ENCODE measurements at places on chromosomes 5 and 9. TPM values are rescaled to one million over a fixed set of nuclear protein-coding genes. Genes with fewer than 3 reads are reported as not detected.

Gene CHSY3
- not detected for total RNA-seq

Gene TGFBI
- total RNA-seq, result not detected

Gene GFM2
- total RNA-seq, result 24.2 TPM

Gene CEP72
- 38.6 TPM for total RNA-seq

Gene DDX31
- total RNA-seq, result 12.6 TPM

Gene PCDHAC2
- not detected for total RNA-seq

Gene SPOCK1
- not detected for total RNA-seq

Gene KIF12
- total RNA-seq, result not detected

DNA sequence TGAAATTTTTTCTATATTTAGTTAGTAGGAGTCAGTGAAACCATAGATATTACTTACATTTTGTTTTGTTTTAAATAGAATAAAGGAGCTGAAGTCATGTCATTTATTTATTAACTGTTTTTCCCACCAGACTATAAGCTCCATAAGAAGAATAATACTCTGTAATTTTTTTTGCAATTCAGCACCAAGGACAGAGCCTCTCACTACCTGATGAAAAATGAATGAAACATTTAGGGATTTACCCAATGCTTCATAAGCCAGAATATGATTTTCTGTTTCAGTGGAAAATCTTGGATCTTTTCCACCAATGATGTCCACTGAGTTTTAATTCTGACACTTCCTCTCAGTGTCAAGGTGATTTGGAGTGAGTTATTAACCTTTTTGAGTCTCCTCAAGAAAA is 624.9 kb upstream of the GRAMD2B start:
- DNase-seq, result no peak
- no peaks in the 10 kb centered on the region for H3K36me3 ChIP-seq
- H3K27me3 ChIP-seq, result no peaks in the 10 kb centered on the region
- no peaks in the 10 kb centered on the region for H3K4me1 ChIP-seq
- H3K4me3 ChIP-seq, result no peak overlapping the region

- H3K4me3 ChIP-seq, result no peak overlapping the region
- peak overlapping the region; percentile 96 for H3K27ac ChIP-seq
- H3K4me1 ChIP-seq, result peaks cover 73% of the 10 kb centered on the region
- H3K36me3 ChIP-seq, result peaks cover 9% of the 10 kb centered on the region
- H3K27me3 ChIP-seq, result no peaks in the 10 kb centered on the region
Measured at GRCh38 chr5:139386050-139386438, 2.9 kb upstream of the SLC23A1 start.

- peaks cover 17% of the 10 kb centered on the region for H3K27me3 ChIP-seq
- no peak overlapping the region for H3K4me3 ChIP-seq
- DNase-seq, result no peak
- no peaks in the 10 kb centered on the region for H3K36me3 ChIP-seq
- H3K27ac ChIP-seq, result no peak overlapping the region
- H3K4me1 ChIP-seq, result peaks cover 30% of the 10 kb centered on the region
Measured at GRCh38 chr9:126743041-126743440, 61.8 kb upstream of the ZBTB43 start.

- no peaks in the 10 kb centered on the region for H3K27me3 ChIP-seq
- H3K36me3 ChIP-seq, result no peaks in the 10 kb centered on the region
- no peaks in the 10 kb centered on the region for H3K4me1 ChIP-seq
Measured at GRCh38 chr9:138115506-138115905, 237.9 kb downstream of the CACNA1B start.

- peaks cover 79% of the 10 kb centered on the region for H3K36me3 ChIP-seq
- H3K27ac ChIP-seq, result no peak overlapping the region
- no peaks in the 10 kb centered on the region for H3K27me3 ChIP-seq
- DNase-seq, result no peak
- H3K4me1 ChIP-seq, result peaks cover 31% of the 10 kb centered on the region
Measured at GRCh38 chr9:131438190-131438589, 44.3 kb downstream of the PRRC2B start.

DNA sequence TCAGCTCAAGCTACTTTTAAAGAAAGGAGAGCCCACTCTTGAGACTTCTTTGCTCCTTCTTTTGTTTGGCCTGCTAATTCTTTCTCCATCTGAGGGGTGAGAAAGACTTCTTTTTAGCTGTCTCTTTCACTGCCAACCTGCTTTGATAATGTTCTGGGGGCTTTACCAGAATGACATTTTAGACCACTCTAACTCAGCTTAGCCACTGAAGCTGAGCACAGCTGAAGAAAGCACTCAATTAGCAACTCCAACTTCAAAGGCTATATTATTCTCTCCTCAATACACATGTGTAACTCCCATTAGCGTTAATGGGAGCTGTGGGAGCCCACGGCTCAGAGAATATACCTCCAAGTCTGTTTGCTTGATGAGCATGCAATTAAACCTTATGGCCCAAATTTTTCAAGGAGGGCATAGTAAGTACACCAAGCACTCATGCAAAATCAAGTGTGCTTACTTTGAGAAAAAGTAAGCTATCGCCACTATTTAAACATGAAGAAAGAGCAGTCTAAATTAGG is 815.4 kb upstream of the DMAC1 start:
- H3K4me1 ChIP-seq, result no peaks in the 10 kb centered on the region
- no peak overlapping the region for H3K4me3 ChIP-seq
- no peak overlapping the region for H3K27ac ChIP-seq
- H3K27me3 ChIP-seq, result no peaks in the 10 kb centered on the region
- no peak for DNase-seq

DNA sequence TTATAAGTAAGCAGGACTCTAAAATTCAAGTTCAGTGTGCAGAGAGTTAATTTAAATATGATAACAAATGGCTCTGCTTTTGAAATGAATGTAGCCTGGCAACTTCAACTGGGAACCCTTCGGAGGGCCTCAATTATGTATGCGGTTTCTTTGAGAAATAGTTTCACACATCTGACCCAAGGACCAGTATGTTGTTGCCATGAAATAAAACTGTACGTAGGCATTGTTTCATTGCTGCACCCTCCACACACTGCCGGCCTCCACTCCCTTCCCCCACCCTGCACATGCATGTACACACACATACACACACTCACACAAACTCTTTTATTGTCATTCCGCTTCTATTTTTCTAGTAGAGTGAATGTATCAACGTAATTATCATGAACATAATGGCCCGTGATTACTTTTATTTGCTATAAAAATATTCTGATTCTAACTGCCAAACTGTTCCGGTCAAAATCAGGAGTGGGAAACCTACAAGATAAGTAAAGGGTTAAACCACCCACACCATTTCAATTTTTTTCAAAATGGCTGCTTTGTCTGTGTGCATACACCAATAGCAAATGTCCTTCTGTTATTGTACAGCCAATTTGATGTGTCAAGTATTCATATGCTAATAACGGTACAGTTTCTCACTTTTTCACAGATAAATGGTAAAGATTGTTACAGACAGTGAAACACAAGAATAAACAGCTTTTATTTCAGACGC is 215.5 kb upstream of the TMEM161B start:
- H3K36me3 ChIP-seq, result no peaks in the 10 kb centered on the region
- H3K4me3 ChIP-seq, result no peak overlapping the region
- H3K27me3 ChIP-seq, result peaks cover 14% of the 10 kb centered on the region
- H3K27ac ChIP-seq, result no peak overlapping the region

DNA sequence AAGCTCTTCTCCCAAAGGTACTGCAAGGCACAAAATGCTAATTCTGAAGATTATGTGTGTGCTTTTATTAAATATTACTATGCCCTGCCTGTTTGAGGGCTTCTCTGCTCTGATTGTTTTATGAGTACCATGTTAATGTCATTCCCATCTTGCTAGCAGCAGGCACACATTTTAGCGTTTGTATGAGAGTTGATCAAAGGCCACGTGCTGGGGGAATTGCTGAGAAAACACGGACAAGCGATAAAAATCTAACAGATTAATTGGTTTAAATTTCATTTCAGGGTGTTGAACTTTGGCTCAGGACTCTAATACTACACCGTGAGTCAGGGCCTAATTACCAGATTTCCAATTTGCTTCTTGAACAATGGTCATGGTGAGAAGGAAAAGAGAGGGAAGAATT is 298.4 kb downstream of the EBF1 start:
- DNase-seq, result no peak
- H3K27ac ChIP-seq, result no peak overlapping the region
- no peaks in the 10 kb centered on the region for H3K36me3 ChIP-seq

GRCh38 chr9:1721196-1721595 is 294.0 kb upstream of the SMARCA2 start:
- no peak for DNase-seq
- H3K36me3 ChIP-seq, result no peaks in the 10 kb centered on the region
- H3K4me1 ChIP-seq, result no peaks in the 10 kb centered on the region
- H3K27ac ChIP-seq, result no peak overlapping the region
- H3K4me3 ChIP-seq, result no peak overlapping the region

GRCh38 chr5:51383131-51384121 is at the start of gene ISL1:
ISL1 (plus strand) TSS chr5:51383448; CDS start chr5:51383672, 224 bp downstream.
- peaks cover 9% of the 10 kb centered on the region for H3K36me3 ChIP-seq
- DNase-seq, result no peak
- peak within 1 kb of the TSS; percentile 48 for H3K4me3 ChIP-seq
- peak within 1 kb of the TSS; percentile 43 for H3K27ac ChIP-seq
- peaks cover 87% of the 10 kb centered on the region for H3K27me3 ChIP-seq
- H3K4me1 ChIP-seq, result peaks cover 6% of the 10 kb centered on the region

DNA sequence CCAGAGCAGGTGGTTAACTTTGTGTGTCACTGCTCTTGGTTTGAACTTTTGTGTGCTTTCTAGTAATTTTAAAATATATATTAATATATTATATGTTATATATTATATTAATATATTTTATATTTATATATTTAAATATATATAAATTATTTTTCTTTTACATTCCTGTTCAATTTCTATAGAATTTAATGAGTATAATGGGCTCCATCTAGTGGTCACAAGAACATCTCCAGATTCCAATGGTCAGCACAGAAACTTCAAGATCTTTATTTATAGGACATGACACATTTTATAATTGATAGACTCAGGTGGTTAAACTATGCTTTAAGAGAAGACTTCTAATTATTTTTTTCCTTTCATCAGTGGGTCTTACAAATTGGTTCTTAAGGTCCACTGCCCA is 39.1 kb downstream of the COL23A1 start:
- H3K4me1 ChIP-seq, result no peaks in the 10 kb centered on the region
- H3K27ac ChIP-seq, result no peak overlapping the region
- no peak overlapping the region for H3K4me3 ChIP-seq
- H3K27me3 ChIP-seq, result peaks cover 2% of the 10 kb centered on the region

GRCh38 chr9:78397045-78397444 is 100.1 kb downstream of the PSAT1 start:
- H3K4me1 ChIP-seq, result no peaks in the 10 kb centered on the region
- DNase-seq, result no peak
- H3K36me3 ChIP-seq, result no peaks in the 10 kb centered on the region
- no peak overlapping the region for H3K4me3 ChIP-seq
- H3K27ac ChIP-seq, result no peak overlapping the region

DNA sequence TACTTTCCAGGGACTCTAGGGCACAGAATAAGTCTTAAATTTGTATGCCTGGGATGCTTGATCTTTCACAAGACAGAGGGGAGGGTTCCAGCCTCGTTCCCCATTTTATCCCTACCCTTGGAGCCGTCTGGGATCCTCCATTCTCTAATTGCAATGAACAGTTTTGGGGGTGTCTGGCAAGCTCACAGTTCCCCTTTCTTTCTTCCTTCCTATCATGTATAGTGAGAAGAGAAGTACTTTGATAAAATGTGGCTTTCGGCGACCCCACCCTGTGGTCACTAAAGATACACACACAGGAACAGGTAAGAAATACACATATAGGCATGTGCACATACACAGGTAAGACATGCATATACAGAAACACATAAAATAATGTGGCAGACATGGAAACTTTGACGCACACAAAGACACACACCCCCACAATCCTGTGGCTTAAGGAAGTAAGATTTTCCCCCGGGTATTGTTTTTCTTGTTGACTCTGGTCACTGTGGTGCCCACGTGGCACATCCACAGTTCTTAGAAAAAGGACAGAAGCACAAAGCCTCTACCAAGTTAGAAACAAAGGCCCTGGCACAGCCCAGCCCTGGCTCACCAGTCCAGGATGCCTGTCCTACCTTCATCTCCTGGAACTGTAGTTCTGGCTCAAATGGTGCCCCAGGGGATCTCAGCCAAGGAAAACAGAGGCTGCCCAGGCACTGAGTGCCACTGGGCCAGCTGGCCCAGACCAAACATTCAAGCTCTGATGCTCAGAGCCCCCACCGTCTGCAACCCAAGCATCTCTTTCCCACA is 6.3 kb upstream of the SMU1 start:
- no peaks in the 10 kb centered on the region for H3K36me3 ChIP-seq
- H3K4me3 ChIP-seq, result peak overlapping the region; percentile 32
- no peaks in the 10 kb centered on the region for H3K27me3 ChIP-seq

DNA sequence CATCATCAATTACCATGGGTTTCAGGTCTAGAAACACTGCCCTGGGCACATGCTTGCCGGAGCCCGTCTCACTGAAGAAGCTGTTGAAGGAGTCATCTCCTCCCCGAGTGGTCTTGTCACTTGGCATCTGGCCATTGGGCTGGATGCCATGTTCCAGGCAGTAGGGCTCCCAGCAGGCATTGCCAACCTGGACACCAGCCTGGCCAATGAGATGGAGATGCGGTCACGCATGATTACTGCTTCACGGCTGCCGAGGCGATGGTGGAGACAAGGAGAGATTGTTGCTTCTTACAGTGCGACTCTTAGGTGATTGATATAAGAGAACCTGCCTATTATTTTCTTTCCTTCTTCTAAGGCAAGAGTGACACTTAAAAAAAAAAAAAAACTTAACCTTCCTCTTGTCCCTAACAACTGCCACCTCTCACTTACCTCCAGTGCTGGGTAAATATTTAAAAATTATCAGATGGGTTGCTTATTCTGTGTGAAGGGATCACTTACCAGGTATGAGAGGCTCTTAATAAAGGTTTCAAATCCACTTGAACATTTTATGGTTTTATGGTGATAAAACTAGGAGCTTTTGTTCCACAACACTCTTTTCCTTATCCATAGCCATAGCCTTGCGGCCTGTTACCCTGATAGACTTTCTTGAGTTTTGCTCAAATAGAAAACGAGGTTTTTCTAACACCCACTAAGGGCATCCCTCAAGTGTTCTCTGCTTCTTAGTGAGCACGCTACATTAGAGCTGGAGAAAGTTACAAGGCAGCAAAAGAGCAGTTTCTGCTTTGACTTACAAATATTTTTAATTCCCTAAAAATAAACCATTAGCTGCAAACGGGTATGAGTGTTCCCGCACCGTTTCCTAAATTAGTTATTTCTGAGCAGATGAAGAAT is 41.2 kb downstream of the NIM1K start:
- no peak overlapping the region for H3K27ac ChIP-seq
- no peak for DNase-seq
- H3K36me3 ChIP-seq, result no peaks in the 10 kb centered on the region
- H3K4me3 ChIP-seq, result no peak overlapping the region

DNA sequence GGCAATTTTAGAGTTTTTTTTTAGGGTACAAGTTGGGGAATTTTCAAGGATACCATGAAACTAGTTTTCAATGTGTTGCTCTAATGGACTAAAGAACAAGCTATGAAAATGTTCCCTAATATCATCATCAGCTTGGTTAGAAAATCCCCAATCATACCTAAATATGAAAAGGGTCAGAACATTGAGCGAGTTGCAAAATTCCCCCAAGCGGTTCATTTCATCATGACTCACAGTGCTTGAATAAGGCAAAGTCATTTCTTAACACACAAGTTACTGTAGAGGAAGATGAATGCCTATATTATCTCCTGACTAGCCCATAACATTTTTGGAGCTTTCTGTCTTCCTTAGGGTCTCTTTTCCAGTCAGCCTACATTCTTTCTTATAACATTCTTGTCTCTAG is 62.7 kb downstream of the ST8SIA4 start:
- no peak overlapping the region for H3K4me3 ChIP-seq
- peak; percentile 25 for DNase-seq
- H3K36me3 ChIP-seq, result peaks cover 52% of the 10 kb centered on the region
- no peaks in the 10 kb centered on the region for H3K27me3 ChIP-seq
- H3K4me1 ChIP-seq, result peaks cover 53% of the 10 kb centered on the region

- H3K36me3 ChIP-seq, result no peaks in the 10 kb centered on the region
- no peaks in the 10 kb centered on the region for H3K4me1 ChIP-seq
Measured at GRCh38 chr5:89293810-89294209, 410.8 kb upstream of the MEF2C start.

All from activated CD8-positive, alpha-beta T cell treated with anti-CD3 and anti-CD28 coated beads, Interleukin-2, amount 10 ng/mL, durations not matched to agents 7 days and 5 days (primary cell).